ENCODE measurements at places on chromosomes 7 and 10. TPM values are rescaled to one million over a fixed set of nuclear protein-coding genes. Genes with fewer than 3 reads are reported as not detected.

The HDAC9 gene
- total RNA-seq, result 0.27 TPM

The CYP26C1 gene
- total RNA-seq, result not detected

The OR2A42 gene
- not detected for total RNA-seq

The ENO4 gene
- 0.14 TPM for total RNA-seq

The HOXA7 gene
- 4.7 TPM for total RNA-seq

The MRPS24 gene
- 271 TPM for total RNA-seq

The STOX1 gene
- 0.65 TPM for total RNA-seq

The PARD3 gene
- 64.0 TPM for total RNA-seq

The C7orf57 gene
- 0.18 TPM for total RNA-seq

The TUBB8 gene
- not detected for total RNA-seq

The TSPAN15 gene
- total RNA-seq, result 125 TPM

The CFAP69 gene
- total RNA-seq, result 3.3 TPM

The ANKRD1 gene
- 14.1 TPM for total RNA-seq

The DYDC2 gene
- 0.13 TPM for total RNA-seq

The SEC61A2 gene
- 12.3 TPM for total RNA-seq
